ENCODE measurements at places on chromosomes 12 and 14. TPM values are rescaled to one million over a fixed set of nuclear protein-coding genes. Genes with fewer than 3 reads are reported as not detected.

Gene SELPLG
- total RNA-seq, result 0.85 TPM

Gene LRRIQ1
- total RNA-seq, result 0.14 TPM

Gene ITPR2
- total RNA-seq, result 28.0 TPM

Gene CD4
- 0.43 TPM for total RNA-seq

Gene SPIC
- total RNA-seq, result not detected

Gene PLA2G1B
- not detected for total RNA-seq

Gene FIGNL2
- under 0.01 TPM for total RNA-seq

Gene MYRFL
- total RNA-seq, result under 0.01 TPM

Gene SLC7A7
- total RNA-seq, result 4.1 TPM

Gene GDF3
- total RNA-seq, result not detected

Gene FZD10
- total RNA-seq, result not detected

Gene MANSC4
- total RNA-seq, result not detected

Gene SPX
- 0.18 TPM for total RNA-seq

Gene RNF31
- 25.0 TPM for total RNA-seq

Gene MYBPC1
- total RNA-seq, result not detected

Gene B4GALNT3
- not detected for total RNA-seq

Gene TMEM132C
- not detected for total RNA-seq

Gene KRT8
- total RNA-seq, result 13.4 TPM

Gene PIWIL1
- not detected for total RNA-seq

Gene PRB2
- not detected for total RNA-seq

Gene IL31
- not detected for total RNA-seq

Gene ABCB9
- total RNA-seq, result 5.3 TPM

Gene NELL2
- total RNA-seq, result not detected

Gene KLRB1
- total RNA-seq, result not detected

Gene PTCSC3
- not detected for total RNA-seq

Gene AHNAK2
- 59.3 TPM for total RNA-seq

Gene FSCB
- total RNA-seq, result not detected

Gene INSM2
- total RNA-seq, result not detected

Gene OASL
- 0.57 TPM for total RNA-seq

Gene VWF
- total RNA-seq, result 3.7 TPM

Gene C1S
- 658 TPM for total RNA-seq

Gene LRRK2
- 4.8 TPM for total RNA-seq

Gene LMNTD1
- total RNA-seq, result 0.37 TPM

Gene FERMT2
- 118 TPM for total RNA-seq

Gene WASHC4
- total RNA-seq, result 74.7 TPM

Gene RPL10L
- total RNA-seq, result not detected

Gene VRTN
- not detected for total RNA-seq

Gene ZFHX2
- total RNA-seq, result 0.14 TPM

Gene TAS2R7
- total RNA-seq, result not detected
